Right lobe of liver (tissue), 6 donors: ENCODE measurements at places on chromosomes 13 and 19. TPM values are rescaled to one million over a fixed set of nuclear protein-coding genes. Genes with fewer than 3 reads are reported as not detected.
A peak's percentile ranks its signal among the peaks of the same experiment; 100 is the strongest.

DNA sequence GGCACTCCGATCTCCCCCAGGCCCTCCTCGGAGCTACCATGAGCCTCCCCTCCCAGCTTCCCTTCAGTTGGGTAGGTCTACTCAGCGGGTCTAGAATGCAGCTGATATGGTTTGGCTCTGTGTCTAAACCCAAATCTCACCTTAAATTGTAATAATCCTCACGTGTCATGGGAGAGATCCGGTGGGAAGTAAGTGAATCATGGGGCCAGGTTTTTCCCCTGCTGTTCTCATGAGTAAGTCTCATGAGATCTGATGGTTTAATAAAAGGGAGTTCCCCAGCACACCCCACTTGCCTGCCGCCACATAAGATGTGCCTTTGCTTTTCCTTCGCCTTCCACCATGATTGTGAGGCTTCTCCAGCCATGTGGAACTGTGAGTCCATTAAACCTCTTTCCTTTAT lies 14.5 kb upstream of the DOCK9 start:
- DNase-seq = no peak

- no peak for DNase-seq
These were observed 1505.1 kb upstream of the SLC10A2 start for GRCh38 chr13:104571161-104571892.

DNA sequence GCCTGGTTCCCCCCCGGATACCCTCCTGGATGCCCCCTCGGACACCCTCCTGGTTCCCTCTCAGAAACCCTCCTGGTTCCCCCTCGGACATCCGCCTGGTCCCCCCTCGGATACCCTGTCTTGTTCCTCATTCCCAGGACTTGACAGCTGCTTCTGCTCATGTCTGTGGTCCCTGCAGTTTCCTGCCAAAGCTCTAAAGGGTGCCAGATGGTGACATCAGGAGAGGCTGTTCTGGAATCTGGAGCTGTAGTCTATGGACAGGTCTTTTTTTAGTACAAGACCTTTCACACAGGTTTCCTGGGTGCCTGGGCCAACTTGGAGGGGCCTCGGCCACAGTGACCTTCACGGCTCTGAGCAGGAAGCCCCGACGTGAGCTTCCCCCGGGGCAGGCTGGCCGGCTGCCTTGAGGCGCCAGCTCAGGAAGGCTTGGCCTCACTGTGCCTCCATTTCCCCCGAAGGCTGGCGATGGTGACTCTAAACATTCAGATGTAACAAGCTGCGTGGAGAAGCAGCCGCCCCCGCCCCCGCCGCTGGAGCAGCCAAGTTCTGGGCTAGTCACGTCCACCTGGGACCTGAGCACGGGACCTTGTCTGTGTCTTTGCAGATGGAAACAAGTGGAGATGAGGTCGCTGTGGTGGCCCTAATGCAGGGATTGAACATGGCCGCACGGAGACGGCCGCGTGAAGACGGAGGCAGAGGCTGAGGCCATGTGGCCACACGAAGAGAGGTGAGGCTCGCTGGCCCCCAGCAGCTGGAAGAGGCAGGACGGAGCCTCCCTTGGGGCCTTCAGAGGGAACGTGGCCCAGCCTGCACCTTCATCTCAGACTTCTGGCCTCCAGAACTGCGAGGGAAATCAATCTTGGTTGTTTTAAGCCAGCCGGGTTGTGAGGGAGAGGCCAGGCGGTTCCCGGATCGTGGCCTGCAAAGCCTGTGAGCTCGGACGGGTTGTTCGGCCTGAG lies 12.7 kb downstream of the SGTA start:
- DNase-seq = no peak

CYP4F12 gene
- total RNA-seq = 21.9 TPM

BLVRB gene
- 326 TPM for total RNA-seq

GRCh38 chr13:106599875-106600797 lies 32.2 kb upstream of the ARGLU1 start:
- no peak for DNase-seq

- DNase-seq = no peak
These were observed 38.3 kb upstream of the HMGB1 start for GRCh38 chr13:30504081-30504480.

GRCh38 chr19:13195678-13196077 lies 45.5 kb downstream of the IER2 start:
- DNase-seq = peak; percentile 91

- no peak for DNase-seq
These were observed 439.8 kb downstream of the ITGBL1 start for GRCh38 chr13:101892296-101892695.
